Immature natural killer cell (primary cell): ENCODE measurements at places on chromosomes 13 and 19.

DNA sequence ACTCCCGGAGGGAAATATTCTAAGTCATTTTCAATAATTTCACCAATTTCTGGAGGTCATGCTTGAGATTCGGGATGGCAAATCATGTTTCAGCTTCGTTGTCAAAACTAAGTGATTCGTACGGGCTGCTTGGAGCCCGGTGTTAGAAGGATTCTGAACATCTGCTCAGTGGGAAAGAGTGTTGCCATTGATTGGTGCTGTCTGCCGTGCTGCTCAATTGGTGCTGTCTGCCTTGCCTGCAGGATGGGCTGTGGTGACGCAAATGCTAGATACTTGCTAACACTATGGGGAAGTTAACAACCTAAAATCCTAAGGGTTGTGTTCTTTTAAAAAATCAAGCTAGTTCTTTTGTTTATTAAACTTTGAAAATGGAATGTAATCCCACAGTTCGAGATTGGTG is 17.3 kb upstream of the CACNG8 start:
- DNase-seq = no peak

DNA sequence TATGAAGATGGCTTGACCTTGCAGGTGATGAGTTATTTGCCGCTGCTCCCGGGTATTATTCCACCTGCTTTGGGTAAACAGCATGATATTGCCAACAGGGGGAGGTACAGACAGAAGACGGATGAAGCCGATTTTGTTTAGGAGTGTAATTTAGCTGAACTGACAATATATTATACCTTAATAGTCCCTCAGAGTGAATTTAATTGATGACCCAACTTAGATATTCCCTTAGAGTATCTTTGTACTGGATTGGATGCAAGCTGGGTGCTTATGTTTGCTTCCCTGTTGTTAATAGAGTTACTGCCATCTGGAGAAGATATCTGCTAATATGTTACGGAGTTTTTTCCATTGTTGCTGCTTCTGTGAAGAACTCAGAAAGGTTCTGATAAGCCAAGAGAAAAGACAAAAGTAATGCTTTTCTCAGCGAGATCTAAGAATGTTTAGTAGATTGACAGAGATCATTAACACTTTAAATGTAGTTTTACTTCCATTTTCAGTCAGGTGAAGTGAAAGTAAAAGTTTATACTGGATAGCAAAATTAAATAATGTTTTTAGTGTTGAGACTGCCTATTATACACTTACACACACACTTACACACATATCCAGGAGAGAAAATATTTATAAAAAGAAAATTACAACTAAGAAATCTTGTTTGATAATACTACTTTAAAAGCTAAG is 2220.8 kb upstream of the PCDH20 start:
- DNase-seq = no peak

DNA sequence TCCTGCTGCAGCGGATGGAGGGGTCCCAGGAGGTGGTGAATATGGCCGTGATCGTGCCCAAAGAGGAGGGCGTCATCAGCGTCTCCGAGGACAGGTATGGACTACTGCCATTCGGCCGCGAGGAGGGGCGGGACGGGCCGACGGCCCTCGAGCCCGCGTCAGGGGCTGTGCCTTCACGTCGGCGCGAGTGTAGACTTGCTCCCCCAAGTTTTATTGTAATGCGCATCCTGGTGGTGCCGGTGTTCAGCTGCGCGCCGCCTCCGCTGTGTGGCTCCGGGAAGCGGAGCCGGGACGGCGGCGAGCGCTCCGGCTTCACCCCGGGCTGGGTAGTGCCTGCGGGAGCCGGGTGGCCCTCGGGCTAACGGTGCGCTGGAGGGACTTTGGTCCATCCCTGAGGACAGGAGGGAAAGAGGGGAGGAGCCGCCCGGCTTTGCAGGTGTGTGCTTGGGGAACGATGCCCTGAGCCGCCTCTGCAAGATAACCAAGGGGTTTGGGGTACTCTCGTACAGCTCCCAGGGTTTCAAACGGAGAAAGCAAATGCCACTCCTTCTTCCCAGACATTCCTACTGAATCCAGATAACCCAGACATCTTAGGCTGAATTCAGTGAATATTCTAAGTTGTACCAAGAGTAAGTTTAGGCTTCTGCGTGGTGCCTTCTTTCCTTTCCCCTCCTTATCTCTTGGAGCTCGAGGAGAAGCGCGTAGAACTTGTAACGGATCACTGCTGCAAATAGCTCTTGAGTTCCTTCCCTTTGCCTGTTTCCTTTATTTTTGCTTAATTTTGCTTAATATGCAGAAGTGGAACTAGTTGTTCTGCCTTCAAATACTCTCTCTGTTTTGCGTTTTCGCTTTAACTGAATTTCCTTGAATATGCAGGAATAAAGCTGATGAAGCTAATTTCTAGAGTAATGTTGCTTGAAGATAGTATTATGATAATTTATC is 740 bp downstream of the WDFY2 start:
- peak; percentile 77 for DNase-seq

- DNase-seq = no peak
These were observed 600 bp upstream of the CAPN12 start for GRCh38 chr19:38744874-38745273.

DNA sequence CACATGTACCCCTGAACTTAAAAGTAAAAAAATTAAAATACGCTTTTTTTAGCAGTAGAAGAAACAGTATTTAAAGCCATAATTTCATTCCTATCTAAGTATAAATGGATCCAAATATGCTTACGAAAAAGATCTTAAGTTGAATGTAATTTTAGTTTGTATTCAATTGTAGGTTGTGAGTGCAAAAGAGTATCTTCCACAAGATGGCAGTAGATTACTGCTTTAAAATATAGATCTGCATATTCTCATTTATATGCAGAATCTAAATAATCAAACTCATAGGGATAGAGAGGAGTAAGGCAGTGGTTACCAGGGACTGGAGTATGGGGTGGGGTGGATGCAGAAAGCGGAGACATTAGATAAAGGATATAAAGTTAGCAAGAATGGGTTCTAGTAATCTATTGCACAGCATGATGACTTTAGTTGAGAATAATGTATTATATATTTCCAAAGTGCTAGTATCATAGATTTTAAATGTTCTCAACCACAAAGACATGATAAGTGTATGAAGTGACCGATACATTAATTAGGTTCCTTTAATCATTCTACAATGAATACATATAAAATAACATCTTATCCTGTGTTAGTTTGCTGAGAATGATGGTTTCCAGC is 14.2 kb downstream of the OR7A17 start:
- no peak for DNase-seq

DNA sequence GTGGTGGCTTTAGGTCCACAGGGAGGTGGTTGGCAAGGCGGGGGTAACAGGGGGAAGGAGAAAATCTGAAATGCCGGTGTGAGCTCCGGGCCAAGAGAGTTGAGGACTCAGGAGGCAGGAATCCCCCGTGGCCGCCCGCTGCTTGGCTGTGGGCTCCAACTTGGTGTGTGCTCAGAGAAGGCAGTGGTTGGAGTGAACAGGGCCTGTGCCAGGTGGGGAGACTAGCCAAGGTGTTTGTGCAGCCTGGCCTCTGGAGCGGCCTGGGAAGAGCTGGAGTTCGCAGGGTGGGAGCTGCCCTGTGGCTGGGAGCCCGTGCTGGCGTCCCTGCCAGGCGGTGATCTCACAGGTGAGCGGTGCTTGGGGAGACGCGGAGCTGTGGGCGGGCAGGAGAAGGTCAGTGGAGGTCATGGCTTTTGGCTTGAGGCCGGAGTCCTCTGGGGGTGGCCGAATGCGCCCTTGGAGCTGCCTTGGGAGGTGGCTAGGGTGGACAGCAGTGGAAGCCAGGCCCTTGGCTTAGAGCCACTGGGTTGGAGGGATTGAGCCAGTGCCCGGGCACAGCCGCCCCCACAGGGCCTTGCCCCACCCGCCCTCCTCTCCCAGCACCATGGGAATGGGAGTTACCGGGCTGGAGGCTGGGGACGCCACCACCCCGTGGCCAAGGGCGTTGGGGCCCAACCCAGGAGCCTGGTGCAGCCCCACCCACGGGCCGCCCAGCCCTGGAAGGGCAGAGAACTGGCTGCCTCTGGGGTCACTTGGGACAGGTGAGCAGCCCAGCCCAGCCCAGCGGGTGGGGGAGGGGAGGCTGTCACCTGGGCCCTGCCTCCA is 7.1 kb upstream of the CIRBP start:
- DNase-seq = no peak

DNA sequence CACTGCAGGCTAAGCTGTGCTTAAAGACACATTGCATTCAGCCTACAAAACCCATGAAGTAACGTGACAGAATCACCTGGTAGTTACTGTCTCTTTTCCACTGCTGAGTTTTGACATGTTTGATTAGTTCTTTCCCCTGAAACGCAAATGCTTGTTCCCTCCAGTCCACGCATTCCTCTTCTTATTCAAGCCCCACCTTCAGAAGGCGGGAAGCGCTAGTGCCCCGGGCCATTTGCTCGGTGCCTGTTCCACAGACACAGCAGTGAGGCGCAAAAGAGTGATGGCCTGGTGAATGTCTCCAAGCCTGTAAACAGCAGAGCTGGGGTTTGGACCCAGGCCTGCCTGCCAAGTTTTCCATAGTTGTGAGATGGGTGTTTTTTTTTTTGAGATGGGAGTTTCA is 10.9 kb downstream of the ACP4 start:
- no peak for DNase-seq
